Choroid plexus epithelial cell (primary cell): ENCODE measurements at places on chromosomes 7 and 10.

GRCh38 chr10:90589825-90590224 lies 268.0 kb downstream of the HTR7 start:
- DNase-seq = no peak

DNA sequence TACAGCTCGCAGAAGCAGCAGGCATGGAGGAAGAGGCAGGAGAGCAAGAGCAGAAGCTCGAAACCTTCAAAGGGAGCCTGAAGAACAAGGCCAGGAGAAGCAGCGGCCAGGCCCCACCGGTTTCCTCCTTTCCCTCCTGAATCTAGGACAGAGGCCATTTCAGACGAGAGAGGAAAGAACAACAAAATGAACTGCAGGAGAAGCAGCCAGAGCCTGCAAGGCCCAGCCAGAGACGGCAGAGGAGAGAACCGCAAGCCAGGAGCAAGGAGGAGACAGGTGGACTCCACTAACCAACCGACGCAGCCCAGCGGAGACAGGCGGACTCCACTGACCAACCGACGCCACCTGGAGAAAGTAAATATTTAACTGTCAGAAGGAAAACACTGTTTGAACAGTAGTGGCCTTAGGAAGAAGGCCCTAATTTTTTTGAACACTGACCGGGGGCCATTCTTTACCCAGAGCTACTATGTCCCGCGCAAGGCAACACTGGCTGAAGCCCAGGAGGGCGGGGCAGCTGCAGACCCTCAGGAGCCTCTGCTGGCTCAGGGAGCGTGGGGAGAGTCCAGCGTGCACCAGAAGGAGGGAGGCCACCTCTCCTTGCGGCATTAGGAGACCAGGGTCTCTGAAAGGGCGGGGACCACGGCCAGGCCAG lies 559.2 kb downstream of the PTPRN2 start:
- no peak for DNase-seq

DNA sequence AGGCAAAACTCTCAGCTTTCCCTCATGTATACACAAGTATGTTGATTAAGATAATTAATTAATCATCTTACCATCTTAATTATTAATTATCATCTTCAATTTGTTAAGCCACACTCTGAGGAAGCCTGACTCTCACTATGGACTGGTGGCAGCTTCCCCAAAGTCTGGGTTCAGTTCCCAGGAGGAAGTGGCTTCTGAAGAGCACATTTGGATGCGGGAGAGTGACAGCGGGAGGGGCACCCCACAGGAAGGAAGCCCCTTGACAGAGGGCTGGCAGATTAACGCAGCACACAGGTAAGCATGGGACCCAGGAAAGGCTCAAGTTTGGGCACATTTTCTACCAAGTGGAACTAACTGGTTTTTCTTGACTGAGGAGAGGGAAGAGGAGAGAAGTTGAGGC lies 13.4 kb upstream of the SLIT1 start:
- DNase-seq = no peak

DNA sequence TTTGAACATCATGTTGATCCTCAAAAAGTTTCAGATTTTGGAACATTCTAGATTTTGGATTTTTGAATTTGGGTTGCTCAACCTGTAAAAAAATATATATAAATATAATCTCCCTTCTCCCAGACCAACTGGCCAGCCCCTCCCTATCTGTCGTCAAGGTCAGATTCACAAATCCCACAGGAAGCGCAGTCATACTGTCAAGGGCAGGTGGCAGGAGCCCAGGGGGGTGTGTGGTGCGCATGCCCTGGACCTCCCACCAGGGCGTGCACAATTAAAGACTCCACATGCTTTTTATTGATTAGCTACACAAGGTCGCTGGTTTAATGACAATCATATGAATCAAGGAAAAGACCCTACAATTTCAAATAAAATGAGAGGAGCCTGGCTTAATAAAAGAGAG lies 77.0 kb upstream of the EEPD1 start:
- no peak for DNase-seq

- no peak for DNase-seq
These were observed 2.2 kb upstream of the WAC start for GRCh38 chr10:28530751-28531150.

- DNase-seq = no peak
These were observed 33.6 kb downstream of the NKX6-2 start for GRCh38 chr10:132752378-132752777.

DNA sequence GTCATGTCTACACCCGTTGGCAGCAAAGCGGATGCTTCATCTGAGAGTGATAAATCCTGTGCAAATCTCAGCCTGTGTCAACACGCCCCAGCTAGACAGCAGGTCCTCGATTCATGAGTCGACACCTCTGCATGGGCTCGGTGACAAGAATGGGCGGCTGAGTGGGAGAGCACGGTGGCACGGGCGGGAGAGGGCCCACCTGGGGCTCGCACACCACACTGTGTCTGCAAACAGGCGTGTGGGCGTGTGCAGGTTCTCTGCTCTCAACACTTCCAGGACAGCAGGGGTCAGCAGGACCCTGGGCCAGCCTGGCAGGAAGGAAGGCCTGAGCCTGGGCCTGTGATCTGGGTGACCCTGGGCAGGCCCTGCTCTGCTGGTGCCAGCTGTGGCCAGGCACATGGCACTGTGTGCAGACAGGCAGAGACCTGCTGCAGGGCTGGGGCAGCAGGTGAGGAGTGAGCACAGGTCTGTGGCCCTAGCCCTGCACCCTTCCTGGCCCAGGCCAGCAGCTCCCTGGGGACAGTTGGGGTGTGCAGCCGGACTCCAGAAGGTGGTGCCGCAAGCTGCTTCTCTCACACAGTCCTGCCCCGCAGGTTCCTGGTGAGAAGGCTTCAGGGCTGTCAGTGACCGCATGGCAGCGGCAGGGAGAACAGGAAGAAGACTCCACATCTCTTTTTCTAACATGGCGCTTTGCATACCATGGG lies 216.4 kb downstream of the ELFN1 start:
- no peak for DNase-seq

- DNase-seq = peak; percentile 95
These were observed 40.0 kb upstream of the SORBS1 start for GRCh38 chr10:95601116-95601719.

GRCh38 chr7:131656980-131657723 lies 100.7 kb upstream of the PODXL start:
- DNase-seq = no peak

GRCh38 chr7:25353732-25354131 lies 125.4 kb upstream of the NPVF start:
- DNase-seq = no peak

GRCh38 chr10:24866604-24867583 lies 85.5 kb downstream of the PRTFDC1 start:
- DNase-seq = peak; percentile 70

DNA sequence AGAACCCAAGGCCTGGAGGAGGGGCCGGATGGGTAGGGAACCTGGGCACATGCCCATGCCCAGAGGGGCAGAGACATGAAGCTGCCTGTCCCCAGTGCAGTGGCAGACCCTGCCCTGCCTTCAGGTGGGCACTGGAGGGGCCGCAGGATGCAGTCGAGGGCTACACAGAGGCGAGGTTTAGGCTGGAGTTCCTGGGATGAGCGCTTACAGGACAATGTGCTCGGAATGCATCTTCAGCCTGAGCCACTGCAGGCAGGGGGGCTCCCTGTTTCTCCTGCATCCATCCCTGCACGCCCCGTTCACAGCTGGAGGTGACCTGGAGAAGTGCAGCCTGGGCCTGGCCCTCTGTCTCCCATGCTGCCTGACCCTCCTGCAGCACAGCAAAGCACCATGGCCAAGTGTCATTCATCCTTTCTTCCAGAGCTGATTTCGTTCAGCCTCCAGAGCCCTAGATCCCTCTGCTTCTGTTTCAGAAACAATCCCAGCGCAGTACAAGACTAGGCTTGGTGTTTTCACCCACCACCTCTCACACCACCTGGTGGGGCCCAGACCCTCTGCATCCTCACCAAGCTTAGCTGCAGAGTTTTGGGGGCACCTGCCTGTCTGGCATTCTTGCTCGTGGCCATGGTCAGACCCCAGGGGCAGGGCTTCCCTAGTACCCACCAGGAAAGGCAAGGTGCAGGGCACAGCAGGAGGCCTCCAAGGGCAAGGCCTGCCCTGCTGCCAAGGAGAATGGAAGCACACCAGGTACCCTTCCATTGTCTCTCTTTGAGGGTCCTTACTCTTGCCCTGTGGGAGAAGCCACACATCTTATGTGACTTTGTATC lies 311.9 kb downstream of the TCERG1L start:
- no peak for DNase-seq

DNA sequence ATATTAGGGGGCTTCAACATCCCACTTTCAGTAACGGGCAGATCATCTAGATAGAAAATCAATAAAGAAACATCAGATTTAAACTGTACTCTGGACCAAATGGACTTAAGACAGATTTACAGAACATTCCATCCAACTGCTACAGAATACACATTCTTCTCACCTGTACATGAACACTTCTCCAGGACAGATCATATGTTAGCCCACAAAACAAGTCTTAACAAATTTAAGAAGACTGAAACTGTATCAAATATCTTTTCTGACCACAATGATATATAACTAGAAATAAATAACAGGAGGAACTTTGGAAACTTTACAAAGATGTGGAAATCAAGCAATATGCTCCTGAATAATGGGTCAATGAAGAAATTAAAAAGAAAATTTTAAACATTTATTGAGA lies 86.7 kb downstream of the MICU1 start:
- DNase-seq = no peak

DNA sequence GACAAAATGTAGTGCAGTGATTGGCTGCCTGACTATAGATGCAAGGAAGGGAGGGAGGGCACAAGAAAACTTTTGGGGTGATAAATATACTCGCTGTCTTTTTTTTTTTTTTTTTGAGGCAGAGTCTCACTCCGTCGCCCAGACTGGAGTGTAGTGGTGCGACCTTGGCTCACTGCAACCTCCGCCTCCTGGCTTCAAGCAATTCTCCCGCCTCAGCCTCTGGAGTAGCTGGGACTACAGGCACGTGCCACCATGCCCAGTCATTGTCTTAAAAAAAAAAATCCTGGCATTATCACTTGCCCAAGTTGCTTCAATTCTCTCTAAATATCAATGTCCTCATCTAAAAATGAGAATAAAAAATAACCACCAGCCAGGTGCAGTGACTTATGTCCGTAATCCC lies 7.6 kb upstream of the FZD9 start:
- no peak for DNase-seq

DNA sequence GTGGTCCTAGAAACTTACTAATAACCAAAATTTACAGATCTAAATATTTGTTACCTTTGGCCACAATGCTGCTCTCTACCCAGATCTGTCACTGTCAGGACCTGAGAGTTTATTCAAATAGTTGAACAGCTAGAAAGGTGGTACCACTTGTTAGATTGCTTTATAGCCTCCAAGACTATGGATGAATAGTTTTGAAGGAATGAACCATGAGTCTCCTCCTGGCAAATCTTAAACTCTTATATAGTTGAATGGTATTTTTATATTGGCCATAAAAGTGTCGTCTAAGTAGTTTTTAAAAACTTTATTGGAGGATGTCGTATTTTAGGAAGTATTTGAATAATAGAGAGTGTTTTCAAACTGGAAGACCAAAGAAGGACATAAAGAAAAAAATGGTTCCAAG lies 178.7 kb downstream of the AHR start:
- no peak for DNase-seq

DNA sequence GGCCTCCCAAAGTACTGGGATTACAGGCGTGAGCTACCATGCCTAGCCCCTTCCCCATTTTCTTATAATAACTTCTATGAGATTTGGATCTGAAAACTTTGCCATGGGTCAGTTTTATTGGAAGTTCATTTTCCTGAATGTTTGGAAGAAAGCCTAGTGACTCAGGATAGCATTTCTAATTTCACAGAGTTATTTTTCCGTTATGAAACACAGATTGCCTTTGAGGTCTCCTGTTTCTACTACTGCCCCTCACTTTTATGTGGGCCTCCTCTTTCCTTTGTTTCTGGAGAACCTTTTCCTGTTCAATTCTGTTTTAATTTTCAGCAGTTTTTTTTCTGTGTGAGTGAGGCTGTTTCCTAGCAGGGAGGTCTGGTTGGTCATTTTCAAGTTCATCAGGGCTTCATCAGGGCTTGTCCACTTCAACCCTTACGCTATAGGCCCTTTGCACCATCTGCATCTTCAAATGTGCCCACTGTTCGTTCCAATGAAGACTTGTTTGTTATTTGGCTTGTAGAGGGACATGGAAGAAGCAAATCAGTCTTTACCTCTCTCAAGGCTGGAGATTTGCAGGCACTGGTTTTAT lies 58.7 kb downstream of the BMPR1A start:
- peak; percentile 31 for DNase-seq

- no peak for DNase-seq
These were observed 4.0 kb downstream of the GFRA1 start for GRCh38 chr10:116268976-116269375.

GRCh38 chr10:15445006-15445390 lies 73.9 kb upstream of the FAM171A1 start:
- no peak for DNase-seq

- no peak for DNase-seq
These were observed at the start of gene PAX2 for GRCh38 chr10:100744987-100745881. PAX2 (plus strand) TSS chr10:100745582; CDS start chr10:100746261, 679 bp downstream.

GRCh38 chr10:63965846-63966245 lies 444.6 kb downstream of the REEP3 start:
- DNase-seq = no peak

GRCh38 chr7:521221-522070 lies 1.8 kb upstream of the PDGFA start:
- no peak for DNase-seq

GRCh38 chr10:29239569-29240472 lies 49.0 kb upstream of the LYZL1 start:
- peak; percentile 52 for DNase-seq

DNA sequence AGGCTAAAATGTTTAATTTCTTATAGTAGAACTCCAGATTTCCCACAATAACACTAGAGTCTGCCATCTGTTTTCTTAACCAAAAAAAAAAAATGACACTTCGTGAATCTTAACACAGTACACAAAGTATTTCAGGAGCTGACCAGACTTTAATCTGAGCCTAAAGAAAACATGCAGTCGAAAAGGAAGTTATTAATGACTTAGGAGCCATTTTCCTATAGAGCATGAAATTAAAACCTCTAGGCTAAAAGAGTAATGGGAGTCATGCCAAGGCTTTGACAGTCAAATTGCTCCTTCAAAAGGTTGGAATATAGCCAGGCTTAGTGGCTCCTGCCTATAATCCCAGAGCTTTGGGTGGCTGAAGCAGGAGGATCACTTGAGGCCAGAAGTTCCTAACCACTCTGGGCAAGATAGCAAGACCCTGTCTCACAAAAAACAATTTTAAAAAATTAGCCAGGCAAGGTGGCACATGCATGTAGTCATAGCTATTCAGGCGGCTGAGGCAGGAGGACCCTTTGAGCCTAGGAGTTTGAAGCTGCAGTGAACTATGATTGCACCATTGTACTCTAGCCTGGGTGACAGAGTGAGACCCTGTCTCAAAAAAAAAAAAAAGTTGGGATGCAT lies 13.6 kb downstream of the MICU1 start:
- peak; percentile 18 for DNase-seq

DNA sequence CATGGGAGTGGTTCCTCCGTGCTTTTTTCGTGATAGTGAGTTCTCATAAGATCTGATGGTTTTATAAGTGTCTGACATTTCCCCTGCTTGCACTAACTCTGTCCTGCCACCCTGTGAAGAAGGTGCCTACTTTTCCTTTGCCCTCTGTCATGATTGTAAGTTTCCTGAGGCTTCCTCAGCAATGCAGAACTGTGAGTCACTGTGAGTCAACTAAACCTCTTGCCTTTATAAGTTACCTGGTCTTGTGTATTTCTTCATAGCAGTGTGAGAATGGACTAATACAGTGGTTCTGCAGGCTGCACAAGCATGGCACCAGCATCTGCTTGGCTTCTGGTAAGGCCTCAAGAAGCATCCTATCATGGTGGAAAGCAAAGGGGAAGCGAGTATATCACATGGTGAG lies 1144.6 kb downstream of the SORCS3 start:
- DNase-seq = no peak

GRCh38 chr10:83372646-83373045 lies 766.7 kb upstream of the GHITM start:
- peak; percentile 4 for DNase-seq

- DNase-seq = peak; percentile 94
These were observed 45.4 kb downstream of the SLC13A1 start for GRCh38 chr7:123154231-123154860.
